Inflammatory macrophage treated with lipopolysaccharide for 1 hour (primary cell): ENCODE measurements at places on chromosomes 2 and 18.

GRCh38 chr18:6994056-6994770 lies 123.4 kb downstream of the LAMA1 start:
- no peak for DNase-seq

- DNase-seq, result no peak
These were observed 15.9 kb upstream of the RNF152 start for GRCh38 chr18:61908661-61909060.

DNA sequence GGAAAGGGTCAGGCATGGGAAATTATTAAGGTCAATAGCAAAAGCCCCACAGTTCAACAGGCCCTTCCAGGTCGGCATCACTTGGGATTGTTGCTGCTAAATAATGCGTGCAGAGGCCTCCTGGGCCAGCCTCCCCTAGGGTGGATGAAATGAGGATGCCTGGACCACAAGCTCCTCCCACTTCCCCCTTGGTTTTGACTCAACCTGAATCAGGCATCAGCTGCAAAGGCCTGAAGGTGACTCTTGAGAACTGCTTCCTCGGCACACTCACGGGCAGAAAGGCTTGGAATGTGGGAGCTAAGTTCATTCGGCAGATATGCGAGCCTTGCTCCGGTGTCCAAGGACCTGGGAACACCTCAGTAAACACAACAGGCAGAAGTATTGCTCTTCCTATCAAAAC lies 69.3 kb downstream of the MBP start:
- peak; percentile 55 for DNase-seq

GRCh38 chr2:200860092-200860795 lies 4.2 kb downstream of the CLK1 start:
- DNase-seq, result peak; percentile 50

DNA sequence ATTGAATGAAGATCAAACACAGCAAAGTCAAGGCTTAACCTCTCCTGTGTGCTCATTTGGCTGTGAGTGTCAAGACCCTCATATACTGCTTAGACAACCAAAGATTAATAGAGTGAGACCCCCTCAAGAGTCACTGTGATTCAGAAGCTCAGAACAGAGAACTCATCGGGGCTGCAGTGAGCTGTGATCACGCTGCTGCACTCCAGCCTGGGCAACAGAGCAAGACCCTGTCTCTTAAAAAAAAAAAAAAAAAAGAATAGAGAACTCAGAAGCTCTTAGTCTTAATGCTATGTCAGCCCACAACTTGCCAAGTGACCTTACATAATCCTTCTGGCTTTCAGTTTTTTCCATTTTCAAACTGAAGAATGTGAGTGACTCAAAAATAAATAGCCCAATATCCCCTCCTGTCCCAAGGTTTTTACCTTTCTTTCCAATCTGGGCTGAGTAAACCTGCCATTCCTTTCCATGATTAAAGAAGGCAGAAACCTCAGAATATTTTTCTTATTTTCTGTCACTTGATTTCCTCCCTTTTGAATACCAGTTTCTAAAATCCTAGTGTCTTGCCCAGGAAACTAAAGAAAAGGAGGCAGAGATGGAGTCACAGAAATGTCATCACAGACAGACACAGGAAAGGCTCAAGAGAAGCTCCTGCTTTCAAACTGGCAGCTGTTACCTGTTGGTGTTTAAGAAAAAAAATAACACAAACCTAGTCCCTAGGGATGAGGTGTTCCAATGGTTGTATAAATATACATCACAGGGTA lies 102.4 kb downstream of the CACNB4 start:
- DNase-seq, result no peak
